ENCODE measurements at places on chromosomes 13 and 19.
A peak's percentile ranks its signal among the peaks of the same experiment; 100 is the strongest.

DNA sequence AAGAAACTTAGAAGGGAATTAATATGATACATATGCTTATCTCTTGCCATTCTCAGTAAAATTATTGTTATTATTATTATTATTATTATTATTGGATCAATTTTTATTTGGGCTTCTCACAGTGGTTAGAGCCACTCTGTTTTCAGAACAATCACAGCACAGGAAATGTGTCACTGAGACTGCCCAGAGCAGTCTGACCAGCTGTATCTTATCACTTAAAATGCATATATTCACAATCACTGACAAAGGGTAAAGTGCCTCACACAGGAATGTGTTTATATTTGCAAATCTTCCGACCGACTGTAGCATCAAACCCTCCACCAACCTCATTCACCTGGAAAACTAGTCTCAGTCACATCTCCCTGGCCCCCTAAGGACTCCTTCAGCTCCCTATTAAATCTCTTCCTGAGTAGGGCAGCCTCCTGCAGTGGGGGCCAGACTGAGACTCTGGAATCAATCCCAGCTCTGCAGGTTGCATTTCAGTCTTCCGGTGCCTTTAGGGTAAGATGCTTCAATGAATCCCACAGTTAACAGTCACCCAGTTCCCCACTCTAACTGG, 738.3 kb upstream of the SLITRK5 start:
- DNase-seq, result no peak

DNA sequence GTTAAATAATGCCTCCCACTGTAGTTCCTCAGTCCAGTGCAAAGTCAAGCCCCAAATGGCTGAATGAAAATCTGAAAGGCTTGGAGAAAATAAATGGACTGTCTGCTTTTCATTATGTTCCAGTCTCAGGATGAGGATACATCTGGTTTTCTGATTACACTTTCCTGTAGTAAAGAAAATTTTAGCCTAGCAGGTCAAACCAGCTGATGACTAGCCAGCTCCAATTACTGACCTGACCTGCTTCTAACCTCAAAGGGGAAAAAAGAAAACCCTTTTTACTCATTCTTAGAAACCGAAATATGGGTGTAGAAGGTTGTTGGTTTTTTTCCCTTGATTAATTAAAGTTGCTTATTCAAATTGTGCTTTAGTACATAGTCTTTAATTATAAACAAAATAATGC, 418.4 kb downstream of the EFNB2 start:
- peak; percentile 8 for DNase-seq

- no peak for DNase-seq
These were observed 740 bp downstream of the ZNF555 start for GRCh38 chr19:2841855-2842574.

DNA sequence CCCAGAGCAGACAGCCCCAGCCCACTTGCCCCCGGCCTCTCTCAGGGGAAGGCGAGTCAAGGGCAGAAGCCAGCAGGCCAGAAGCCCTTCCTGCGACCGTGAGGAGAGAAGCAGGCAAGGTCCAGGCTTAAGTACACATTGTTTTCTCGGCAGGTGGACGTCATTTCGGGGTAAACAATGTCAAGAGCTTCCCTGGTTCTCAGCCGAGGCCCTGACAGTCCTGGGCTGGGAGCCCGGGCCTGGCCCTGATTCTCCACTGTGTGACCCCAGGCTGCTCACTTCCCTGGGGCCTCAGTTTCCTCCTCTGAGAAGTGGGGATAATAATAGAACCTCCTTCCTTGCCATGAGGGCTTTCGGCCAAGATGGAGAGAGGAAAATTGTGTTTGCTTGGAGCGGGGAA, 19.4 kb downstream of the PLVAP start:
- no peak for DNase-seq

DNA sequence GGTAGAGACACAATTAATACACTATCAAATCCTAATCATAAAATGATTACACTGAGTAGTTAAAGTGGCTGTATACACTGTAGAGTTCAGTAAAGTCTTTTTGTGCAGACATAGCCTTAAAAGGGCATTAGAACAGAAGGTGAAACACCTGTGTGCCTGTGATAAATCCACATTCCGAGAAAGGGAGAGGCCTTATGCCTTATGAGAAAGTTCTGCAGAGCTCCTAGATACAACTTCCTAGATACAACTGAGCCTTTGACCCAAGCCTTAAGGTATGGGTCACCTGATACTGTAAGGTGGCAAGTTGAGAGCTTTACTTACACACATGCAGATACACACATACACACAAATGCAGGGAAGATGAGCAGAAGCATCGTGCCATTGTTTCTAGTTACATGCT, 6.3 kb downstream of the SERP2 start:
- no peak for DNase-seq
